ENCODE measurements at places on chromosomes 11 and 22.

- DNase-seq, result no peak
Observed at GRCh38 chr11:6228520-6228919, 5.9 kb downstream of the FHIP1B start.

GRCh38 chr22:35229865-35230264, 27.4 kb upstream of the HMGXB4 start:
- no peak for DNase-seq

DNA sequence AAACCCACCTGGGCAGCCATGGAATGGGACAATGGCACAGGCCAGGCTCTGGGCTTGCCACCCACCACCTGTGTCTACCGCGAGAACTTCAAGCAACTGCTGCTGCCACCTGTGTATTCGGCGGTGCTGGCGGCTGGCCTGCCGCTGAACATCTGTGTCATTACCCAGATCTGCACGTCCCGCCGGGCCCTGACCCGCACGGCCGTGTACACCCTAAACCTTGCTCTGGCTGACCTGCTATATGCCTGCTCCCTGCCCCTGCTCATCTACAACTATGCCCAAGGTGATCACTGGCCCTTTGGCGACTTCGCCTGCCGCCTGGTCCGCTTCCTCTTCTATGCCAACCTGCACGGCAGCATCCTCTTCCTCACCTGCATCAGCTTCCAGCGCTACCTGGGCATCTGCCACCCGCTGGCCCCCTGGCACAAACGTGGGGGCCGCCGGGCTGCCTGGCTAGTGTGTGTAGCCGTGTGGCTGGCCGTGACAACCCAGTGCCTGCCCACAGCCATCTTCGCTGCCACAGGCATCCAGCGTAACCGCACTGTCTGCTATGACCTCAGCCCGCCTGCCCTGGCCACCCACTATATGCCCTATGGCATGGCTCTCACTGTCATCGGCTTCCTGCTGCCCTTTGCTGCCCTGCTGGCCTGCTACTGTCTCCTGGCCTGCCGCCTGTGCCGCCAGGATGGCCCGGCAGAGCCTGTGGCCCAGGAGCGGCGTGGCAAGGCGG, 11.4 kb upstream of the ARHGEF17 start:
- no peak for DNase-seq

DNA sequence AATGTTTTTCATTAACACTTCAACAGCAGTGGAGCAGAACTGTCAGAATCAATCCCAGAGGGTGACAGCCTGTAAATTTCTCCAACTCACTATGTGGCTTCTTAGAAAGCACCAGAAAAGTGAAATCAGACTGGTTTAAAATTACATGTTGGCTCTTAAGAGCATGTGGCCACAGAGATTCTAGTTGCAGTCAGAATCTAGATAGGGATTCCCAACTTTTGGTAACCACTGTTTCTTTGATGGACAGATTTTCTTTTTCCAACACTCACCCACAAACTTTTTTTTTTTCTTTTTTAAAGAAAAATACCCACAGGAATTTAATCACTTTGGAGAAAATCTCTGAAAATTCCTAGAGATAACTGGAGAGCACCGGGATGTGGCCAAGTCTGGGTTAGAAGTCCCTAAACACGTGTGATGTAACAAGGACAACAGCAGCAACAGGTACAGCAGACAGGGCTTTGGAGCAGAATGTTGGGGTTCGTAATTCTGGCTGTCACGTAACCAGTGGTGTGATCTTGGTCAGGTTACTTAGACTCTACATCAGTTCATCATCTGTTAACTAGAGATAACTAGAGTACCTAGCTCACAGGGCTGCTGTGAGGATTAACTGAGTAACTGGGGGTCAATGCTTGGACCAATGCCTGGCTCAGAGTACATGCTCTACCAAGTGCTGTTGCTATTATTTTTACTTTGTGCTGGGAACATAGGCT, 100.1 kb downstream of the NAT10 start:
- no peak for DNase-seq

GRCh38 chr11:78200553-78200952, 11.8 kb downstream of the USP35 start:
- no peak for DNase-seq

GRCh38 chr11:8097468-8097867, 16.5 kb downstream of the TUB start:
- no peak for DNase-seq

DNA sequence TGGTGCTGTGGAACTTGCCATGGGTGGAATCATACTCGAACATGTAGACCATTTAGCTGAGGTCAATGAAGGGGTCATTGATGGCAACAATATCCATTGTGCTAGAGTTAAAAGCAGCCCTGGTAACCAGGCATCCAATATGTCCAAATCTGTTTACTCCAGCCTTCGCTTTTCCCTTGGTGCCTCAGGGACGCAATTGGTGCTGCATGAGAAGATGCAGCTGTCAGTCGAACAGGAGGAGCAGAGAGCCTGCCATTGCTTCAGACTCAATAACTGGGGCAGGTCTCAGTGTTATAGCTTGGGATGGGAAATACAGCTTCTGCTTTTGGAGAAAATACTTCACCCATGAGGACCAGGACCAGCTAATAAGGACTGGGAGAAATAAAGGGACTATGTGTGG, 5.0 kb upstream of the MCHR1 start:
- no peak for DNase-seq

GRCh38 chr11:24064309-24064903, 432.4 kb upstream of the LUZP2 start:
- no peak for DNase-seq

DNA sequence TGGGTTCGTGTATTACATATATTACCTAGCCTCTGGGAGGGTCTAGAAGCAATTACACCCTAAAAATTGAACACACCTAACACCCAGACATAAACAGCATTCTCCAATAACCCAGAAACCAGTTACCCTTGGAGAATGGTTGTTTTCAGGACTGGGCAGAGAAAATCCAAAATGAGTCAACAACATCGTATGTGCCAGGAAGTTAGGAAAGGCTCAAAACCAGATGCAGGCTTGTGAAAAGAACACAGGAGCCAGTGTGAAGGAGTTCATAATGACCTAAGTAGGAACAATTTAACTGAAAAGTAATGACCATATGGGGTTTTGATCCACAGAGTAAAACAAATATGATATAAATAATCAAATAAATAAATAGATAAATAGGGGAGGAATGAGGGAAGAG, 5.1 kb upstream of the CLPB start:
- DNase-seq, result no peak

GRCh38 chr22:35555483-35555890, 14.9 kb downstream of the RASD2 start:
- no peak for DNase-seq

- no peak for DNase-seq
Observed at GRCh38 chr11:27196203-27196897, 155.7 kb downstream of the BBOX1 start.

- DNase-seq, result no peak
Observed at GRCh38 chr11:122179961-122180834, 64.2 kb upstream of the BLID start.

GRCh38 chr22:39820256-39820655, 73.3 kb downstream of the ENTHD1 start:
- no peak for DNase-seq

DNA sequence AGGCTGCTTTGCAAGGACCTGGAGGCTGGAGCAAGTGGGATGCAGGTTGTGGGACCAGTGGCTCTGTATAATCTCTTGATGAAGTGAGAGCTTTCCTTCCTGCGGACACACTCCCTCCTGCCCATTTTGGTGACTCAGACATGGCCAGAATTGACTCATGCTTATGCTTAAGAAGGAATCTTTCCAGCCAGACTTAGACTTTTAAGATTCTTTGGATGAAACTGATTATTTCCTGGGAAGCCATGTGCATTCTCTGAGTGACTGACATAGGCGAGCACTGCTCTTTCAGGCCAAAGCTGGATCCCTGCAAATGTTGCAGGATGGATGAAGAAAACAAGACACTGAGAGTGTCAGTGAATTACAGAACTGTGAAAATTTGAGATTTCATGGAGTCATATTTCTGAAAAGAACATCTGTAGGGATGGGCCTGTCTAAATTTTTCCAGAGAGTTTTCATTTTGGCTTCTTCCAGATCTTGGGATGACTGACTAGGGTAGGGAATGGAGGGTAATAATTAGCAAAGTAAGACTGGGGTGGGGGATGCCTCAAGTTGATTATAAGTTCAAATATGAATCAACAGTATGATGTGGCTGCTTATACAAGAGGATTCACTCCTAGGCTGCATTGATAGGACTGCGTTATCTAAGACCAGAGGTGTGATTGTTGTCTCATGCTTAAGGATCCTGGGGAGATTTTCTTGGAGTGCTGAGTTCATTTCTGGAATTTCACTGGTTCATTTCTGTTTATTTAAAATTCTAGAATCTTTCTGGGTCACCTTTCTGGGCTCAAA, 195.8 kb downstream of the HIPK3 start:
- DNase-seq, result no peak

- DNase-seq, result no peak
Observed at GRCh38 chr11:82967381-82967780, 65.8 kb downstream of the DDIAS start.

GRCh38 chr22:29903371-29903770, 20.4 kb downstream of the MTMR3 start:
- DNase-seq, result no peak

- peak; percentile 69 for DNase-seq
Observed at GRCh38 chr11:3947061-3947460, 91.6 kb downstream of the STIM1 start.

DNA sequence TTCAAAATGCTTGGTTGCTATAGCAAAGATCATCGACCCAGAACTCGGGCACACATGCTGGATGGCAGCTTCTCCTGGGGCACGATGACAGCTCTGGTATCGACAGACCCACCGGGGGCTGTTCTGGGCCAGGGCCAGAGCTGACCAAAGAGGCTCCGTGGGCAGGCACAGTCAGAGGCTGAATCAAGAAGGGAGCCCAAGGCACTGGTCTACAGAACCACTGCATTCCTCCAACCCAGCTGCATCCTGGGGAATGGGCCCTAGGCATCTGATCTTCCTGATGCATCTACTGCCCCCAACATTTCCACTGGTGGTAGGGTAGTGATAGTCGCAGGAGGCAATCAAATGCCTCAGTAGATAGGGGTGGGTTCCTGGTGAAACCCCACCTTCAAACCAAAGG, 470.3 kb downstream of the TBC1D22A start:
- no peak for DNase-seq
